Activated naive CD4-positive, alpha-beta T cell (primary cell): ENCODE measurements at places on chromosomes 11 and 22.

- DNase-seq: no peak
These were observed 152.9 kb upstream of the NAV2 start for GRCh38 chr11:19559746-19560145.

DNA sequence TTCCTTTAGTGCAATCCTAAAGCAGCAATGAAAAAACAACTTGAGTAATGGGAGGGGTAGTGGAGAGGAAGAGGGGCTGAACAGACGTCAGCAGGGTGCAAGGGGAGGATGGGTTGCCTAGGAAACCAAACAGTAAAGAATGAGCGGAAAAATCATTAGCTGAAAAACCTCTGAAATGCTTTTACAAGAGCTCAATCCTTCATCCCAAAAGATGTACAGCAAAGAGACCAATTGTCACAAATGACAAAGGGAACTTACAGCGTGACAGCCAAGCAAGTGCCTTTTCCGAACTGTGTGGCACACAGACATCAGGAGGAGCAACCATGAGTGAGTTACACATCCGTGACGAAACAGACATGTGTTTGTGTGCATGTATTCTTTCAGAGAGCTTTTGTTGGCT is 104.6 kb downstream of the SIK3 start:
- DNase-seq: no peak

GRCh38 chr11:61607426-61607825 is 26.6 kb upstream of the SYT7 start:
- DNase-seq: no peak

GRCh38 chr11:61534025-61534932 is 25.7 kb downstream of the LRRC10B start:
- no peak for DNase-seq

DNA sequence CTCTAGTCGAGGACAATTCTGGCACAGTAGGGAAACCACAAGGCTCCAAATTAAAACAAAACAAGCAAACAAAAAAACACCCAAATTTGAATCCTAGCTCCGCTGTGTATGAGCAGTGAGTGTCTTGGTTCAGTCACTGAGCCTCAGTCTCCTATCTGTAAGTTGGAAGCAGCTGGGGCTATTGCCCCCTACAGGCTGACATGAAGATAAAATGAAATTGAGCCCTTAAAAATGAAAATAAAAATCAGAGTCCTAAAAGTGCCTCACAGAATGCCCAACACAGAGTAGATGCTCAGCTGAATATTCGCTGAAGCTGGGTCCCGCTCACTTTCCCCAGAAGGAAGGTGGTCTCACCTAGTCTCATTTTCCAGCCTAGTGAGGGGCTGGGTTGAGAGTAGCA is 65.2 kb downstream of the PDE2A start:
- DNase-seq: no peak

- DNase-seq: no peak
These were observed 51.4 kb upstream of the NECTIN1 start for GRCh38 chr11:119780222-119780953.

DNA sequence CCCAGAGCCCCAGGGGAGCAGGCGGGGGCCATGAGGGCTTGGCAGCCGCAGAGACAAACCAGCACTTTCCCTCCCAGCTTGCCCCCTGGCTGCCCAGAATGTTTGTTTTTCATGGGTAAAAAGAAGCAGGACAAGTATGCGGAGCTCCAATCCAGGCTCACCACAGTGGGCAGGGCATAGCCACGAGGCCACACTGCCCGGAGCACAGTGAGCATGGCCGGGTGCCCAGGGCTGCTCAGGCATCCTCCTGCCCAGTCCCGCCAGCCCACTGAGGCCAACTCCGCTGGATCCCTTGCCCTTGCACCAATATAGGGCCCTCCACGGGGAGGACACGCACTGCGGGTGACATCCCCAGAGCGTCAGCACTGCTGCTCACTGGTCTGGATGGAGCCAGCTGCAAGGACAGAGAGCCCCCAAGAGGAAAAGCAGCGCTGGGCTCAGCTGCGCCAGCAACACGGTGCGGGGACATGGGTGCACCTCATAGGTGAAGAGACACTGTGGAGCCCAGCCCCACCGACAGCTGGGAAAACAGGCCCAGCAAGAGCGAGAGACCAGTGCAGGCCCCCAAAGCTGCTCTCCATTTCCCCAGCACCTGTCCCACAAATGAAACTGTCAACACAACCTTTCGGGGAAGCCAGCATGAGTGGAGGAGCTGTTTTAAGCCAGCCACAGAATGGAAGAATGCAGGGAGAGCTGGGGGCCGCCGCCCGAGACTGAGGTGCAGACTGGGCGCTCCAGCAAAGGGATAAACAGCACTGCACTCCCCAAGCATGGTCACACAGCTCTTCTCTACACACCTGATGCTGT is 24.8 kb downstream of the ARVCF start:
- no peak for DNase-seq

- no peak for DNase-seq
These were observed 6.2 kb downstream of the STIM1 start for GRCh38 chr11:3861683-3862082.

DNA sequence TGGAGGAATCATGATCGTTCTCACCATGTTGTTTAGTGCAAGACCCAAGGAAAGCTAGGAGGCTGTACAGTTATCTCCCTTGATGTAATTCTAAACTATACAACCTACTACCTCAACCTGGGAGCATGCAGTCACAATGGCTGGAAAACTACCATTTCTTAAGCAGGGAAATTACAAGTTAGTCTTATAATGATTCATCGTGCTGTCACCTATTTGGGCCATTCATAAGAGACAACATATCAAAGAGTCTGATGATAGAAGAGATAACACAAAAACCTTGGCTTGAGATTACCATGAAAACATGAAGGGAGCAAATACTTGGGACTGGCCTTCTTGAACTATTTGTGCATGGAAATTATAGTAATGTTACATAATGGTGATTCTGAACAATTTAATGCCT is 30.5 kb upstream of the BLID start:
- no peak for DNase-seq

DNA sequence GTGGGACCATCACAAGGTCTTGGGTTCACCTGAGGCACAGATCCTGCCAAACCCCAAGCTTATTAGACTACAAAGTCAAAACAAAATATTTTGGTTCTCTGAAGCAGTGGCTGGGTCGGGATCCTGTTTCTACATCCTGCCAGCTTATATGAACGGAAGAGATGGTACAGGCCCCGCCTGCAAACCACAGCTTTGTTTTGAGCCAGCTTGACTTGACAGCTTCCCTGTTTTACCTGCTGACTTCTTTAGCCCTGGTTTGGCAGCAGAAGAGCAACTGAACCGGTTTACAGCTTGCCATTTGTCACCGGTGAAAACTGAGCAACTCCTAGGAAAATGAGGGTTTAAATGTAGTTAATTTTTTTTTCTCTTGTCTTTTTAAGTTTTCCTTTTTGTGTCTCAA is 11.4 kb downstream of the PACS1 start:
- peak; percentile 67 for DNase-seq

DNA sequence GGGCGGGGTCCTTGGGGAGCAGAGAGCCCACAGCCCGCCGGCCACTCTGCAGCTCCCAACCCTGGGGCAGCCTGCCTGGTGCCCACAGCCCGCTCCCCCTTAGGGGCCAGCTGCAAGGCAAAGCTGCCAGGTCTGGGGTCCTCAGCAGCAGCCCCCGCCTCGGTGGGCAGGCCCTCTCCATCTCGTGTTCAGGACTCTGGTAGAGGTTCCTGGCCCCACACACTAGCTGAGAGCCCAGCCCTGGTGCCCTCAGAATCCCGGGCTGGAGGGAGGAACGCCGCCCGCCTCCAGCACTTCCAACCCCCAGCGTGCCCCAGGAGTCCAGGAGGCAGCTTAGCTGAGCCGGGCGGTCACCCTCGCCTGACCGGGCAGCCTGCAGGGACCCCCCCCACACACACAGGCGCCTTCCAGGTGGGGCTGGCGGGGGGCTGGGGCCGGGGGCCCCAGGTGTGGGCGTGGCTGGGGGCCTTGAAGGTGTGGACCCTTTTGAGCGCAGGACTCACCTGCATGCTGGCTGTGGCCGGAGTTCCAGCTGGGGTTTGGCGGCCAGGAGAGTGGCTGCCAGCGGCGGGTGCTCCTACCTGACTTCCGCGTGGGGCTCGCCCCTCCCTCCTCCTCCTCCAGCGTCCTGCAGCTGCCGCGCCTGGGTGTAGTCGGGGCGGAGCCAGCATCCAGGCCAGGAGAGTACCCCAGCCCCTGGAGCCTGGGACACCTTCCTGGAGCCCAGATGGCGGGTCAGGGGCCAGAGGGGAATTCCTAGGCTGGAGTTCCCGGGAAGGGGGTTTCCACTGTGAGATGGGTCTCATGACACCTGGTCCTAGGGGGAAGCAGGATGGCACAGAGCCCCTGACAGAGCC is at the start of gene ANO9:
Gene ANO9 (minus strand): TSS at position 594 of the 857 bp plus-strand sequence. CDS start 85 bp downstream, at position 509.
- DNase-seq: peak; percentile 39

GRCh38 chr11:65588199-65589054 is 7.2 kb downstream of the KCNK7 start:
- peak; percentile 26 for DNase-seq

- DNase-seq: no peak
These were observed 39.3 kb upstream of the COMT start for GRCh38 chr22:19902245-19902715.

GRCh38 chr11:27317751-27318150 is 45.3 kb downstream of the CCDC34 start:
- no peak for DNase-seq

DNA sequence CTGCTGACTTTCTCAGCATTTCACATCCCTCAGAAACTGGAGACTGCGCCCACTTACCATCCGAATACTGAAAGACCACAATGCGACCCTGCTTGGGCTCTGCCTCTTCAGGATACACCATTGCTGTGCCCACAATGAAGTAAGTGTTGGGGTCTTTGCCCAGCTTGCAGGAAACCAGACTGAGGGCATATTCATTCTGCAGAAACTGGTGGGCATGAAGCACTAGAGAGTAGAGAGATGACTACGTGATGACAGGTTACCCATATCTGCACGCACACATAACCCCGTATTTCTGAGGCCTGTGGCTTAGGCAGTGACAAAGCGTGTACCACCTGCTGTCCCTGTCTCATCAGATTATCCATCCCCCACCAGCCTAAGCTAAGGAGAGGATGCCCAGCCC is 14.6 kb upstream of the VWCE start:
- DNase-seq: no peak

- no peak for DNase-seq
These were observed 83.7 kb downstream of the EXT2 start for GRCh38 chr11:44179173-44179572.

DNA sequence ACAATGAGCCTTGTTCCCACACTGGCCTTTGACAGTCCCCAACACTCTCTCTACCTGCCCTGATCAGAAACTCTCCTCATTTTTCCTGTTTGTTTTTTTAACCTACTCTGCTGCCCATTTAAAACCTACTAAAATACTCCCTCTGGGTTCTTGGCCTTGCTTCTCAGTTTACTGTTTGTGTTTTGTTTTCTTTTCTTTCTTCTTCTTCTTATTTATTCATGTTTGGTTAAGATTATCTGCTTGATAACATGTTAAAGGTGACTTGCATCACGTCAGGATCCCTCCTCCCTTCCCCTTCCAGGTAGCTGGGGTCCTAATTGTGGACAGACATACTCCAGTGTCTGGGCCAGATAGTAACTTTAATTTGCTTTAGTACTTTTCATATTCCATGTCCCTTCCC is 95.0 kb upstream of the KCNA4 start:
- DNase-seq: no peak

GRCh38 chr11:420054-420910 is 5.5 kb upstream of the SIGIRR start:
- DNase-seq: no peak

GRCh38 chr11:44309478-44310205 is at the start of gene ALX4:
TSS of gene ALX4 (minus strand) at chr11:44310139. CDS start at chr11:44310062, 77 bp downstream.
- no peak for DNase-seq

DNA sequence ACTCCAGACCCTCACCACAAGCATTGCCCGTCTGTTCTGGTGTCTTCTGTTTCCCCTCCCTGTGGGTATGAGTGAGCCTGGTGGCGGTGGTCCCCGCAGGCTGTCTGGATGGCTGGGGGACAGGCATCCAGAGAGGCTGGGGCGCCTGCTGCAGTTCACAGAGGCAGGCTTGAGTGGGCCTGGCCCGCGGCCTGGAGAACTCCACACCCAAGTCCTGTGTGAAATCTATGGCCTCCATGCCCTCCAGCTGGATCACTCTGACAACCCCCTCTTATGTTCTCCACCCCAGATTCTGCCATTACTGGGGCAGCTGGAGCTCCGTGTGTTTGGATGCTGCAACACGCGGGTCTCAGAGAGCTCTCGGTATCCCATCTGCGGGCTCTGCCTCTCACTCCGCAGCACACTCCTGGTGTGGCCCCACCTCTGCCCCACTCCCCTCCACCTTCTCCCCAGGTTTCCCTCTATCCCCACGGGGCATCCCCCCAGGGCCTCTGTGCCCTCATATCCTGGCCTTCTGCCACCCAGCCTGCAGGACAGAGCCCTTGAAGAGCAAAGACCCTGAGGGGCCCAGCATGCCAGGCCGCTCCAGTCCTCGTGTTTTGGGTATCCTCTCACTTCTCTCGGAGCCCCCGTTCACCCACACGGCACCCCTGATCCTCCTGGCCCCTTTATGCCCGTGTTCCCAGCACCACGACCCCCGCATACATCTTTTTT is 31.3 kb downstream of the LRRC74B start:
- DNase-seq: no peak

GRCh38 chr22:34587357-34588356 is 478.3 kb upstream of the ISX start:
- DNase-seq: no peak

GRCh38 chr11:20213790-20214189 is 53.5 kb upstream of the DBX1 start:
- no peak for DNase-seq

- no peak for DNase-seq
These were observed 1.2 kb upstream of the LMO2 start for GRCh38 chr11:33892906-33893594.

GRCh38 chr22:19960491-19961200 is 19.0 kb upstream of the TXNRD2 start:
- no peak for DNase-seq

- peak; percentile 46 for DNase-seq
These were observed 12.1 kb downstream of the GATD1 start for GRCh38 chr11:765025-765801.

DNA sequence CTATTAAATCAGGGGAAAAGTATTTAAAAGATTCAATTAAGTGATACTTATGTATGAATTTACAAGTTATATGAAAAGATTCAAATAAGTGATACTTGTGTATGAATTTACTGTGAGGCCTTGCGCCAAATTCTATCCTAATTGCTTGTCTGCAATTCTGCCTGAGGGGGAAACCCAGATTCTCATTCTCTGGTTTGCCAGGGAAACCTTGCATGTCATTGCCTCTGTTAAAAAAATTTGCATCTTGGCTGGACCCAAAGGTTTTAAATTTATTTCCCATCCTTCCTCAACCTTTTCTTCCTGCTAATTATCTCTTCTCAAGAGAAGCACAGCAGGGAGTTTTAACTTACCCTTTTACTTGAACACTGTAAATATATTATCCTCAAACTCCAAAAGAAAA is 13.8 kb downstream of the OLFML1 start:
- no peak for DNase-seq

- DNase-seq: no peak
These were observed 51.4 kb upstream of the DBX1 start for GRCh38 chr11:20211691-20212090.

DNA sequence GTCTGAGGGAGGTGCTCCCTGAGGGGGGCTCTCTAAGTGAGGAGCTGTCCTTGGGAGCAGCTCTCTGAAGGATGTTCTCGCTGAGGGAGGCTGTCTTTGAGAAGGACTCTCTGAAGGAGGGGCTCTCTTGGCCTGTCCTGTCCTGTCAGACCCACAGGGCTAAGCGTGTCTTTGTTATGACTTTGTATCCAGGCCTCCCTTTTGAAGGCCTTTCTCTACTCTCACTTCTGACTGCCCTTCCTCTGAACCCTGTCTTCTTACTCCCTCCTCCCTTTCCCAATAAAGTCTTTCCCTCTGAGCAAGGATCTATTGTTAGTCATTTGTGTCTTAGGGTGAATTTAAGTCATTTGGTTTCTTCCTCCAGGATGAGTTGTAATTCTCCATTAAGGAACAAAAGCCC is 330.1 kb upstream of the PLET1 start:
- no peak for DNase-seq
